Fibroblast of lung (primary cell): ENCODE measurements at places on chromosomes 5 and 9. TPM values are rescaled to one million over a fixed set of nuclear protein-coding genes. Genes with fewer than 3 reads are reported as not detected.

Gene PCDHGA11
- 5.9 and 8.6 TPM in 2 replicates for total RNA-seq

Gene SPATA31C1
- total RNA-seq: not detected in 2 replicates

Gene PIP5KL1
- total RNA-seq: 0.77 and 2.5 TPM in 2 replicates

GRCh38 chr5:74552101-74552500 lies 88.4 kb downstream of the ENC1 start:
- H3K4me1 ChIP-seq: no peaks in the 10 kb centered on the region
- no peaks in the 10 kb centered on the region for H3K36me3 ChIP-seq
- H3K27ac ChIP-seq: no peak overlapping the region
- no peaks in the 10 kb centered on the region for H3K27me3 ChIP-seq
- no peak overlapping the region for H3K4me3 ChIP-seq
- DNase-seq: peak; percentile 90

GRCh38 chr9:123924727-123925126 lies 5.2 kb downstream of the DENND1A start:
- H3K27ac ChIP-seq: no peak overlapping the region
- H3K4me1 ChIP-seq: peaks cover 7% of the 10 kb centered on the region
- H3K4me3 ChIP-seq: no peak overlapping the region
- no peak for DNase-seq

DNA sequence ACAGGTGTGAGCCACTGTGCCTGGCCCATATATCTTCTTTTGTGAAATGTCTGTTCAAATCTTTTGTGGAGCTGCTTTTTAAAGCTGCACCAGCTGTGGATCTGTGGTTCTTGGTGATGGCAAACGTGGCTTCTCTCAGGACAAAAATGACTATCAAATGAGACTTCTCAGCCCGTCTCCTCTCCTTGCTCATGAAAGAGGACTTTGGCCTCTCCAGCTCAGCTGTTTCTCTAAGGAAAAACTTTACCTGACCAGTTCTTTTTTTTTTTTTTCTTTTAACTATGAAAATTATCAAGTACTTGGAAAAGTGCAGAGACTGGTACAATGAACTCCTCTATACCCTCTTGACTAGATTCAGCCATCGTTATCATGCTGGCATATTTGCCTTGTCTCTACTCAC lies 44.8 kb downstream of the RALGPS1 start:
- H3K36me3 ChIP-seq: no peaks in the 10 kb centered on the region
- peaks cover 5% of the 10 kb centered on the region for H3K4me1 ChIP-seq
- H3K27me3 ChIP-seq: no peaks in the 10 kb centered on the region
- H3K27ac ChIP-seq: no peak overlapping the region

DNA sequence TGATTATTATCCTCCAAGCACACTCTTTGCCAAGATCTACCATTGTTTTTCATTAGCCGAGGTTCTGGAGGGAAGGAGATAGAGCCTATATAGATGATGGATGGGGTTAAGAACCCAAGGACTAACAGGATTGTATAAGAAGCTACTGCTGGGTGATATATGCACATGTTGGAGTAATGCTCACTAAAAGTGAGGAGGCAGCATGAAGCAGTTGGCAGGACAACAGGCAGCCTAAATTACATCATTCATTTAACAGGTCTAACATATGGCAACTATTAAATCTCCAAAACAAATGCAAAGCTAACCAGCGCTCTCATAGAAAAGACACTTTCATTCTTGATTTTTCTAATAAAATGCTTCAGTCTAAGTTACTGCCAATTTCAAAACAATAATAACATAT lies 293.2 kb downstream of the EPB41L4A start:
- H3K27me3 ChIP-seq: no peaks in the 10 kb centered on the region
- no peak overlapping the region for H3K4me3 ChIP-seq
- H3K36me3 ChIP-seq: no peaks in the 10 kb centered on the region
- DNase-seq: no peak
- no peaks in the 10 kb centered on the region for H3K4me1 ChIP-seq

GRCh38 chr9:138098116-138098907 lies 220.7 kb downstream of the CACNA1B start:
- H3K4me1 ChIP-seq: no peaks in the 10 kb centered on the region
- H3K27me3 ChIP-seq: no peaks in the 10 kb centered on the region
- no peak overlapping the region for H3K4me3 ChIP-seq
- no peak for DNase-seq

DNA sequence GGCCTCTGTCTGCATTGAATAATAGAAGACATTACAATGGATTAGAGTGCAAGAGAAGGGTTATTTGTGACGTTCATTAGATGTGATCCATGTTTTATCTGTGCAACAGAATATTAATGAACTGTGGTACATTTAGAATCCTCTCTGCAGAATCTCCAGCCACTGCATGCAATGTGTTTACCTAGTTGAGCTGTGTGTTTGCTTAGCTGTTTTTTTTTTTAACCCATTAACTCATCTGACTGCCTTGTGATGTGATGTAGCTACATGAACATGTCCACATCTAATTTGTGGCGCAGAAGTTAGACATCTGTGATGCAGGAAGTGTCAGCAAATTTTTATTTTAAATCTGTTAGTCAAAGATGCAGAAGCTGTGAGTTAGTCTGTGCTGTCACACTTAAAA lies 236.9 kb downstream of the CD180 start:
- DNase-seq: peak; percentile 68
- H3K36me3 ChIP-seq: no peaks in the 10 kb centered on the region
- peak overlapping the region; percentile 17 for H3K4me3 ChIP-seq
- no peaks in the 10 kb centered on the region for H3K27me3 ChIP-seq
- peaks cover 2% of the 10 kb centered on the region for H3K4me1 ChIP-seq
- H3K27ac ChIP-seq: peak overlapping the region; percentile 75

DNA sequence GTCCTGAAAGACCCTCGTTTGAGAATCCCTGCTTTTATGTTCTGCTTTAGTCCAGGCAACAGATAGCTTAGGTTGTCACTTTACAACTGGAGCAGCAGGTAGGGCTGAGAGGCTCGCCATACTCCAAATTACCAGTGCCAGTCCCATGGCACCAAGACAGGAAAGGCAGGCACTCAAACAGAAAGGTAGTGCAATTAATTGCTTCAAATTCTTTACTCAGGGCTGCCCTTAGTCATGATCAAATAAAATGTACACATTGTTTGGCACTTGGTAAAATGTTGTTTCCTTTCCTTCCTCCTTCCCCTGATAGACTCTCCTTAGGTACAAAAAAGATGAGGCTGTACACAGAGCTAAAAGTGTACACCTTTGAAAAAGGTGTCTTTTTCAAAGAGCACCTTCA lies 115.8 kb upstream of the CCDC152 start:
- no peak overlapping the region for H3K4me3 ChIP-seq
- no peak overlapping the region for H3K27ac ChIP-seq
- H3K4me1 ChIP-seq: no peaks in the 10 kb centered on the region
- no peak for DNase-seq
- H3K36me3 ChIP-seq: no peaks in the 10 kb centered on the region

DNA sequence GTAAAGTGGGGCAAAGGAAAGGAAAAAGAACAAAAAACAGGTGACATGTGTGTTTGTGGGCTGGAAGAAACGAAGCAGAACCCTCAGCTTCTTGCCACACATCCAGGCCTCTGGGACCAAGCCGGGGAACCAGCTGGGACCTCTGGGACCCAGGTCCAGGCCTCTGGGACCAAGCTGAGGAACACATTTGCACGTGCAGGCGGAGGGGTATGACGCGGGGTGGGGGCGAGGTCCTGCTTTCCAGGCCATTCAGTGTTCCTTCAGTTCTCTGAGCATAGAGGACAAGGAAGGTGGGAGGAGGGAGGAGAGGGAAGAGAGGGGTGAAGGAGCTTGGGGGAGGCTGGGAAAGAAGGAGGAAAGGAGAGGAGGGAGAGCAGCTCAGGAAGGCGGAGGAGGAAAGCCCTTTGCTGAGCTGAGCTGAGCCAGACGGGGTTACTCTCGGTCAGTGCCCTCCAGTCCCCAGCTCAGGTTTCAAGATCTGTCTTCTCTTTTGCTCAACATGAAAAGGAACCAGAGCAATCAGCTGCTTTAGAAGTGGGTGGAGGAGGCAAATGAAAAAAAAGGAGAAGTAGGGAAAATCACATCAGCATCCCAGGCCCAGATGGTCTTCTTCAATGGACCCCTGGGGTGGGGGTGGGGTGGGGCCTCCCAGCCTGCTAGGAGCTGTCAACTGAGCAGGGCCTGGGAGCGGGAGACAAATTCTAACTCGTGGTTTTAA lies 59.1 kb downstream of the ABCA1 start:
- H3K36me3 ChIP-seq: no peaks in the 10 kb centered on the region
- H3K27ac ChIP-seq: peak overlapping the region; percentile 37
- H3K27me3 ChIP-seq: no peaks in the 10 kb centered on the region
- peak; percentile 95 for DNase-seq

GRCh38 chr5:168962306-168962705 lies 338.6 kb downstream of the SLIT3 start:
- DNase-seq: no peak
- no peak overlapping the region for H3K27ac ChIP-seq
- H3K27me3 ChIP-seq: no peaks in the 10 kb centered on the region
- no peaks in the 10 kb centered on the region for H3K4me1 ChIP-seq
- no peak overlapping the region for H3K4me3 ChIP-seq

- H3K4me1 ChIP-seq: no peaks in the 10 kb centered on the region
- DNase-seq: no peak
- peaks cover 5% of the 10 kb centered on the region for H3K27me3 ChIP-seq
- H3K4me3 ChIP-seq: no peak overlapping the region
- H3K27ac ChIP-seq: no peak overlapping the region
Measured at GRCh38 chr9:36837431-36838405, 196.3 kb downstream of the PAX5 start.
